ENCODE measurements at places on chromosomes 1 and 21. TPM values are rescaled to one million over a fixed set of nuclear protein-coding genes. Genes with fewer than 3 reads are reported as not detected.

SPRR2F gene
- total RNA-seq: not detected

MTHFR gene
- 21.2 TPM for total RNA-seq

ARTN gene
- not detected for total RNA-seq

OXCT2 gene
- total RNA-seq: 2.3 TPM

ADSS2 gene
- 104 TPM for total RNA-seq

SMYD2 gene
- 52.0 TPM for total RNA-seq

CCDC181 gene
- not detected for total RNA-seq

C8A gene
- total RNA-seq: not detected

NBPF4 gene
- total RNA-seq: not detected

FNDC10 gene
- 2.6 TPM for total RNA-seq

SPATA1 gene
- 1.1 TPM for total RNA-seq

DHRS3 gene
- 65.2 TPM for total RNA-seq
